NCI-H1092 (cell line): ENCODE measurements at places on chromosomes 4 and X.

DNA sequence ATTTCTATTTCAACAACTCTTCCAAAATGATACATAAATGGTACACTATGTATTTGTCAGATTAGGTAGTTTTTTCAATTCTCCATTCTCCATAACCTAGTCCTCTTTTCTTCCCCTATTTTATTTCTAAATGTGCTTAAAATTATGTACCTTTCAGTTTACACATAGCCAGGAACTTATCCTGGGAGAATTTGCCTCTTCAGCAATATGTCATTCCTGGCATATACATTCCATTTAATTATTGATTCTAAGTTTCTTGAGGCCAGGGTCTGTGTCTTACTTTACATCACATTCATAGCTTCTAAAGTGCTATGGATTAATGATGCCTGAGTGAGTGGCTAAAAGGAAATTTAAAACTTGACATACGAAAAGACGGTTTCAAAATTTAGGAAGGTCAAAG is 199.8 kb downstream of the PDGFRA start:
- no peak for DNase-seq

GRCh38 chr4:89294573-89295269 is 12.9 kb downstream of the GPRIN3 start:
- no peak for DNase-seq

DNA sequence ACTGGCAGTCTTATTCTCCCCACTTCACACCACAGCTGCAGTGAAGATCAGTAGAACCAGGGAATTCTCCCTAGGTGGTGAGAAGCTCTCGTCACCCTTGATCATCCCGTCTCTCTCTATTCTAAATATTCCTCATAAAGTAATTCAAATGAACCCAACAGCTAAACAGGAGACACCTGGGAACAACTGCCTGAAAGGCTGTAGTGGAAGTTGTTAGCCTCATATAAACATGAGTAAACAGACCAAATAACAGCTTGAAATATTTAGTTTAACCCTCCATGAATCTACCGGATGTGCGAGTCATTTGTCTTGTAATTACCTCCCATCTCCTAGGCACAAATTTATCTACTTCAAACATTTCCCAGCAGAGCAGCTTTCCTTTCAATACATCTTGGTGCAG is 30.4 kb upstream of the APELA start:
- DNase-seq = no peak

DNA sequence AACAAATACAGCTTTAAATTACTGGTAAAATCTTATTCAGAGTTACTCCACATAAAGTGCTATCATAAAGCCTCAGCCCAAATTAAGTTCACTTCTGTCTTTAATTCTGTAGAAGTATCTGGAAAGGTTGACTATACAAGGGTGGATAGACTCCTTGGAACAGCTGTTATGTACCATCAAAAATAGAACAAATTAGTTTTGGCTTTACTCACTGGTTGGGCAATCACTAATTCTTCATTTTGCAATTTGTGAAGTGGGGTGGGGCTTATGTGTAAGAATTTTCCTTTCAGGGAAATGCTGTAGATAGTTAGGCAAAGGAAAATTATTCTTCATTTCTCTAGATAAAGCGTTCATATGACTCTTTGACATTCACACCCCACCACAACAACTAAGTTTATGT is 7.8 kb downstream of the DIAPH2 start:
- DNase-seq = no peak

DNA sequence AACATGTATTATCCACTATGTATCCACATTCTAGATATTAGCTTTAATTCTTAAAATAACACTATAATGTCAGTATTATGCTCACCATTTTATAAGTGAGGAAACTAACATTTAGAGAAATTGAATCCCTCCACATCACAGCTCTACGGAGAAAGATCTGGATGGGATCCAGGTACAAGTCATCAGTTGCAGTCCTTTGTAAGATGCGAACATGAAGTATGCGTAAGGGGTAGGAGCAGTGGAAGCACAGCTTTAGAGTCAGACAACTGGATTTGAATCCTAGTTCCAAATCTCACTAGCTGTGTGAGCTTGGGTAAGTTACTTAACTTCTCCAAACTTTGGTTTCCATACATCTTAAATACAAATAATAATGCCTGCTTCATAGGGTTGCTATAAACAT is 162.5 kb downstream of the ATP10D start:
- no peak for DNase-seq

DNA sequence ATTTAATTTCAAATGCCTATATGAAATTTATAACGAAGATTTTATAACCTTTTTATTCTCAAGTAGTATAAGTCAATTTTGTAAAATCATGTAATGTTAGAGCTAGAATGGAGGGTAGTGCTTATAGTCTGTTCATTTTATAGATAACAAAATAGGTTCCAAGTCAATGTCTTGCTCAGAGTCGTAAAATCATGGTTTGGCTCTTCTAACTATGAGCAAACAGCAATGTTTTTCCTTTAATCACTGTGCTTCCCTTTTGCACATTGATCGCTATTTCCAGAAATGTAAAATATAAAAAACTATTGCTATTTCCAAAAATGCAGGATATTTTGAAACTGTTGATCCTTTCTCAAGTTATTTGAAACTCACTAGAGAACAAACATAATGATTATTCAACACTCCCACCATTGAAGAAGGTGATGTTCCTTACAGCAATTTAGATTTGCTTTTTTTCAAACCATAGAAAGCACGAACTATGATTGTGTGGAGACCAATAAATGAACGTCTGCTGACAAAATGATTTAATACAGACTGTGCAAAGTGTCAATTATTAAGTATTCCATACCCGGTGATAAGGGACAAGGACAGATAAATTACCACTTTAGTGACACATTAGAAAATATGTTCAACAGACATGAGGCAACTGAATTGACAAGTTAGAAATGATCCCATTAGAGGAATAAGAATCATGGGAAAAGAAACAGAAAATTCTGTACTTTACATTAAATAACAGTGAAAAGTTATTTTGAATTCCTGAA is 412.1 kb upstream of the TECRL start:
- no peak for DNase-seq

DNA sequence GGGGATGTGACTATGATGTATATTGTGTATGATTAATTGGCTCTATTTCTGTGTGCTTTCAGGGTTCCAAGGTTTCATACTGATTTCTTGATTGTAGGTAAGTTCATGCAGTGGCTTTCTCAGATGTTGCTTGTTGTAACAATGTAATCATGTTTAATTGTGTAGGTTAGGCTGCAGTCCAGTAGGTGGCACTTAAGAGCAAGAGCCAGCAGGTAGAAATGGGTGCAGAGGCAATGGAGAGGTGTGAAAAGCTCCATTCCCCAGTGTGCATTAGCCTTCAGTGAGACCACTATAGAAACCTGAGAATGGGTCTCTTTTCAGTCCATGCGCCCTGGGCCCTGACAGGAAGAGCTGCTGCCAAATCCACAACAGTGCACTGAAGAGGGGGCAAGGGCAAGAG is 28.2 kb downstream of the DCAF12L2 start:
- no peak for DNase-seq

DNA sequence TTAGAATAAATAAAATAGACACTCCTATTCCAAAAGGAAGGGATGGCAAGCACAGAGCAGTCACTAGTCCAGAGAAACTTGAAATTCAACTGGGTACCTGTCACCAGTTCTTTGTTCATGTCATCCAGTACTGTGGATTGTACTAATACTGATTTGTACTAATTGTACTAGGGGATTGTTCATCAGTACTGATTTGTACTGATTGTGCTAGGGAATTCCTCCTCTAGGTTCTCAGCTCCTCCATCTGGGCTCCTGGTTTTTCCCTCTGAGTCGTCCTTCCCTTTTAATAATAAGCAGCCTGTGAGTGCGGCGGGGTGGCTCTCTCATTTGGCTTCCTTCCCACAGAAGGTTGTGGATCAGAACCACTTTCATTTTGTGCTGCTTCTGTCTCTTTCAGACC is 31.0 kb upstream of the SOD3 start:
- DNase-seq = no peak

DNA sequence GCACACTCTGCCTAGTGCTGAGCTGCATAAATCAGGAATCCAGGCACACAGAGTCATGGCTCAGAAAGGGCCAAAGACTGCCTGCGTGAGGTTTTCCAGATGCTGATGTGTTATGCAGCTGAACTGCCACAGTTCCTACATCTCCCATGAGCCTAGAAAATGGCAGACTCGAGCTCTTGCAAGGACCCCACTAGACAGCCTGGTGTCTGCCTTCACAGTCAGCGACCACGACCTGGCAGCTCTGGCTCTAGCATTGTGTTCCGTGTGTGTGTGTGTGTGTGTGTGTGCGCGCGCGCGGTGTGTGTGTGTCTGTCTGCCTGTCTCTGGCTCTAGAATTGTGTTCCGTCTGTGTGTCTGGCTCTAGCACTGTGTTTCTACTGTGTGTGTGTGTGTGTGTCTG is 203.6 kb upstream of the AGTR2 start:
- DNase-seq = no peak

DNA sequence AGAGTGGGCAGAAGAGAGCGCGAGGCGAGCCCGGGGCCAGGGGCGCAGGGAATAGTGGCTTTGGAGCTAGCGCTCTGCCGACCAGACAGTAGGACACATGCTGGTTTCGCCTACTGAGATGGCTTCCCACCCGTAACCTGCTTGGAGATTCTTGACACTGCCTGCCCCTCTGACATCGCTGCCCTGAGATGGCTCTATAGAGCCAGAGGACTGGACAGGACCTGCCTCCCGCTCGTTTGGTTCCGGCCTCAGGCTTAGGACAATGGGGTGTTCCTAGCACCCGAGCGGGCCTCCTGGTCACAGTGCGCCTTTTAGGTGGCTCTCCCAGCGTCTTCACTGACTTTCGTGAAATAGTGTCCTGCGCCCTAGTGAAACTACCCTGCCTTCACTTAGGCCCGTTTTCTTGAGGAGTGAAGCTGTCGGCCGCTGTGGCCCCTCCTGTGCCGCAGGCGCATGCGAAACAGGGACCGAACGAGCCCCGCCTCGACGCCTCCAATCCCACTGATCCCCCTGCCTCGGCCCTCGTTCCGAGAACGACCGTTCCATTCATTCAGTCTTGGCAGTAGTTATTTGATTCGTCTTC is 608 bp downstream of the TAF1 start:
- DNase-seq = no peak

DNA sequence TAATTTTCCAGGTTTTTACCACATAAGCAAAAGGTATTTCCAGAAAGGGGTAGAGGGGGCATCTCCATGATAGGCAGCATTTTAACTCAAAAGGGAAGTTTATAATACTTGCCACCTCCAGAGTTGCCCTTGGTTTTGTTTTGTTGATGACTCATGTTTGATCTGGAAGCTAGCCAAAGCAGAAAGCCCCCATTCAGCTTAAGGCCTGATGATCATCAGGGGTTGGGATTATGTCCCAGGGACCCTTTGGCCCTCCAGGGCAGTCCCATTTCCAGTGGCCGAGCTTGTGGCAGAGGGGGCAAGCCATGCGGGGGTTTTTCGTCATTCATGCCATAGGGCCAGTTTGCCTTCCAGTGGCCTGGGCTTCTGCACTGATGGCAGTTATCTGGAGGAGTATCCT is 143.0 kb upstream of the PLAC1 start:
- DNase-seq = no peak

DNA sequence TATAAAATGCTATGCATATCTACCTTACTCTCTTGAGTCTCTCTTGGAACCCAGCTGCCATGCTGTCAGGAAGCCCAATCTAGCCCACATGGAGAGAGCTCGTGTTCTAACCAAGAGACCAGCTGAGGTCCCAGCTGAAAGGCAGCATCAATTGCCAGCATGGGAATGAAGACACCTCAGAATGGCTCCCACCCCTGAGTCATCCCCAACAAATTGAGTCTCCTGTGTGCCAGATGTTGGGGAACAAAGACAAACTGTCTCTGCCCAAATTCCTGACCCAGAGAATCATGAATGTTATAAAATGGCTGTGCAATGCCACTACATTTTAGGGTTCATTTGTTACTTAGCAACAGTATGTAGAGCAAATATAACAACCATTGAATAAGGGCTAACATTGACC is 105.2 kb upstream of the STX18 start:
- no peak for DNase-seq

DNA sequence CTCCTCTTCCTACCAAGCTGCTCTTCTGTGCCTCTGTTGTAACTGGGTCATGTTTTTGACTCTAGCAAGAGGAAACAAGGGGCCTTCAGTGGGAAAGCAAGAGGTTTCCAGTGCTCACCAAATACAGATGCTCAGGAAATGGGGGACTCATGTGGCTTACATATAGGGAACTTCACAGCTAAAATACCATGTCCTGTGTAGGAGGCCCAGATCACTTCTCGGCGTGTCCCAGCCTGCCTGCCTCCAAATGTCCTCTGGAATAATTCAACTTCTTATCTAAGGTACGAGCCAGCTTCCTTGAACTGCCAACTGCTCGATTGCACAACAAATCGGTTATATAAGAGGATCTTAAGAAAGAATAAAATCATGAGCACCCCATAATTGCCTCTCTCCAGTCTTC is 161.3 kb downstream of the KIT start:
- no peak for DNase-seq

DNA sequence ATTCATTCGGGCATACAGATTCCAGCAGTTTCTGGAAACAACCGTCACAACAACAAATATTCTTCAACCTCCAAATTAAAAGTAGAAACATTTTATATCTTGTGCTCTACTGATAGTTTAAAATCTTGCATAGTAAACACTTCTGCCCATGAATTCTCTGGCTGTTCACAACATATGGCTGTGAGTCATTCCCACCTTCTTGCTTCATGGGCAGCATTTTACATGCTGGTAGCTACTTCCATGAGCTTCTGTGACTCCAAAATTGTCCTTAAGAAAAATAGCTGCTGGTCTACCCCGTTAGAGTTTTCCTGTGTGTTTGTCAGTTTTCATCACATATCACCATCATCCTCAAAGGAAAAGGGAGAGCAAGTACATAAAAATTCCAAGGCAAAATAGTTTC is 22.7 kb downstream of the PNPLA4 start:
- DNase-seq = no peak

- DNase-seq = no peak
Observed at GRCh38 chr4:113383111-113383785, 333.8 kb downstream of the ANK2 start.

DNA sequence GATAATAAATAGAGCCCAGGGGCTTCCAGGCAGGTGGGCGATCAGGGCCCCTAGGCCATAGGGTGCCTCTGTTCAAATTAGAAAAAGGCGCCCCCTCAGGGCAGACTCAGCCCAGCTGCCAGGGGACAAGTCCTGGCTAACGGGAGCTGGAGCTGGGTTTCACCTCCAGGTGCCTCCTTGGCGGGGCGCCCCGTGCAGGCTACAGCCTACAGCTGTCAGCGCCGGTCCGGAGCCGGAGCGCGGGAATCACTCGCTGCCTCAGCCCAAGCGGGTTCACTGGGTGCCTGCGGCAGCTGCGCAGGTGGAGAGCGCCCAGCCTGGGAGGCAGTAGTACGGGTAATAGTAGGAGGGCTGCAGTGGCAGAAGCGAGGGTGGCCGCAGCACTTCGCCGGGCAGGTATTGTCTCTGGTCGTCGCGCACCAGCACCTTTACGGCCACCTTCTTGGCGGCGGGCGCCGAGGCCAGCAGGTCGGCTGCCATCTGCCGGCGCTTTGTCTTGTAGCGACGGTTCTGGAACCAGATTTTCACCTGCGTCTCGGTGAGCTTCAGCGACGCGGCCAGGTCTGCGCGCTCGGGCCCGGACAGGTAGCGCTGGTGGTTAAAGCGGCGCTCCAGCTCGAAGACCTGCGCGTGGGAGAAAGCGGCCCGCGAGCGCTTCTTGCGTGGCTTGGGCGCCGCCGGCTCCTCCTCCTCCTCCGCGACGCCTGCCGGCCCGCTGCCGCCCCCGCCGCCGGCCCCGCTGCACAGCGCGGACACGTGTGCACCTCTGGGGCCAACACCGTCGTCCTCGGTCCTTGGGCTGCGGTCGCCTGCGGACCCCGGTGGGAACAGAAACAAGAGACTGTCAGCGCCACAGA is 2.4 kb downstream of the NKX3-2 start:
- DNase-seq = peak; percentile 25
